ENCODE measurements at places on chromosomes 4 and X. TPM values are rescaled to one million over a fixed set of nuclear protein-coding genes. Genes with fewer than 3 reads are reported as not detected.

The RHOXF2B gene
- not detected for total RNA-seq

The CDS1 gene
- total RNA-seq, result 25.2 TPM

DNA sequence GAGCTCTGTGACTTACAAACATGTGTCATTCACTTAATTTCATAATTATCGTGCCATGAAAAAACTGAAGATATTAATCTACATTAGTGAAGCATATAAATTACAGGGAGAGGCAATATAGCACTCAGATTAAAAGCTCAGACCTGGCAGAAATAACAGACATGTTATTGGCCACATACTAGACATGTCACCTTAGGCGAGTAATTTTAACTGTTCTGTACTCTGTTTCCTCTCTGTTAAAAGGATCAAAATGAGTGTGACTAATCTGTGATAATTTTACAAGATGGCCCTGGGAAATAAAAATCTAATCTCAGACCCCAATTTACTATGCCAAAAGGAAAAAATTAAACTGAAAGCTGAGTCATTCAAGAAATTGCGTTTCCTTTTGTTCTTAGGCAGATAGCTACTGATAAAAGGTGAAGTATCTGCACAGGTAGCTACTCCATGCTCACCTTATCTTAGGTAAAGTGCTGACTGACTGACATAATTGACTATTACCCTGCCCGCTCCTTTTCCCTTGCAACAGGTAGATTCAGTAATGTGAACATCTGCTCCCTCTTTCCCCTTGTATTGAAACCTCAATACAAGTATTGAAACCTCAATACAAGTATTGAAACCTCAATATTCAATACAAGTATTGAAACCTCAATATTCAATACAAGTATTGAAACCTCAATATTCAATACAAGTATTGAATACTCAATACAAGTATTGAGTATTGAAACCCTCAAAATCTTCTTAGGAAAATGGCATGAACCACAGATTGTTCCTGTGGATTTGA, 33.2 kb downstream of the RELL1 start:
- no peak for DNase-seq

DNA sequence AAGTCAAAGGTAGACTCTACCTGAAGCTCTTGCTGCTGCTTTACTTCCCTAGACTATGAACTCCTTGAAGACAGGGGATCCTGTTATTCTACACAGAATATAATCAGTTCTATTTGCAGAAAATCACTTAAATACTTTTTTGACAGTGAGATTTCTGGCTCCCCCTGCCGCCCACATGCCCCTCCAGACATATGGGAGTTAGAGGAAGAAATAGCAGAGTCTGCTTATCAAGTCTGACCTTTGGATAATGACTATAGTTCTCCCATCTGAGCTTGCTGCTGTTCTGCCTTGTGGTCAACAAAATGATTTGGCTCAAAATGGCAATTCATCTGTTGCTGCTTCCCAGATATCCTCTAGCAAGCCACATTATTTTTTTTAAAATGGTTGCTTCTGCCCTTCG, 101.1 kb downstream of the ENOX2 start:
- DNase-seq, result no peak

DNA sequence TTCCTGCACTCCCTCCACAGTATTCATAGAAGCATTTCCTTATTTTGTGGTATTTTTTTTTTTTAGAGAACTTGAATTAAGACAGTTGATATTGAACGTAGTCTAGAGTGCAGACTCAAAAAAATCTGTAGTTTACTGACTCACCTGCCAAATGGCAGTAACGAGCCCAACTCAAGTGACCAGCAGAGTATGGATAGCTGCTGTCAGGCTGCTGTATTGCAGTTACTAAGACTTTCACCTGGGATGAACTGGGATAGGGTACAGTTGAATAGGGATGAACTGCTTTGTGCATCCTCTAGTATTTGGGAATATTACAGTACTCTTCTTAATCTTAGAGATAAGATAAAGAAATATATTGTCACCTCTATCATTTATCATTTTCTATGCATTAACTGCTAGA, 7.0 kb upstream of the SLC7A11 start:
- no peak for DNase-seq
